ENCODE measurements at places on chromosomes 16 and 17.

- no peak for DNase-seq
These were observed 4.8 kb downstream of the ATP1B2 start for GRCh38 chr17:7655541-7655840.

DNA sequence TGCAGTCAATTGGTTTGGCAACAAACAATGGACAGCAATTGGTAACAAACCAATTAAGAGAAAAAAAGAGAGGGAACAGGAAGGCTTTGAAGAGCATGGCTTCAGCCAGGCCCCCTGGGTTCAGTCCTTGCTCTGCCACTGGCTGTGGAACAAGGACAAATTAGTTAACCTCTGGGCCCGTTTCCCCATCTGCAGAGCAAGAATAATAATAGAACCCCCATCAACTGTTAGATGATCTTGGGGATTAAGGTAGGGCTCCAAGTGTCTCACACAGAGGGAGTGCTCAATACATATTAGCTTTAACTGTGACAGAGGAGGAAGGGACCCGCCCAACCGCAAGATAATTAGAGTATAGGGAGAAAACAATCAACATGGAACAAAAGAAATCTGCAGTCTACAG, 55.2 kb downstream of the PECAM1 start:
- no peak for DNase-seq

DNA sequence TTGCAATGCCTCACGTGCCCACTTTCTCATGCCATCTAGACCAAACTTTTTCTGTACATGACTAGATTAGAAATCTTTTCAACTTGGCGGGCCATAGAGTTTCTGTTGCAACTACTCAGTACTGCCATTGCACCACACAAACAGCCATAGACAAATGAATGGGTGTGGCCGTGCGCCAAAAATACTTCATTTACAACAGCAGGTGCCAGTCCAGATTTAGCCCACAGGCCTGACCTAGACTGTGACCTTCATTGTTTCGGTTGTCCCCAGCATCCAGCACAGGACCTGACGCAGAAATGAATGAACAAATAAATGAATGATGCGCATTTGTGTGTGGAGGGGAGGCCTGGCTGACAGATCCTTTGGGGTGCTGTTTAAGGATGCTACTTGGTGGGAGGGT, 14.3 kb upstream of the PDK2 start:
- DNase-seq: no peak

- DNase-seq: no peak
These were observed 17.9 kb downstream of the CA7 start for GRCh38 chr16:66862023-66862520.

- no peak for DNase-seq
These were observed 53.7 kb downstream of the NT5M start for GRCh38 chr17:17356931-17357270.

Measured in CD14-positive monocyte (primary cell).